Right renal pelvis (tissue), 4 donors: ENCODE measurements at places on chromosomes 13 and 19.

DNA sequence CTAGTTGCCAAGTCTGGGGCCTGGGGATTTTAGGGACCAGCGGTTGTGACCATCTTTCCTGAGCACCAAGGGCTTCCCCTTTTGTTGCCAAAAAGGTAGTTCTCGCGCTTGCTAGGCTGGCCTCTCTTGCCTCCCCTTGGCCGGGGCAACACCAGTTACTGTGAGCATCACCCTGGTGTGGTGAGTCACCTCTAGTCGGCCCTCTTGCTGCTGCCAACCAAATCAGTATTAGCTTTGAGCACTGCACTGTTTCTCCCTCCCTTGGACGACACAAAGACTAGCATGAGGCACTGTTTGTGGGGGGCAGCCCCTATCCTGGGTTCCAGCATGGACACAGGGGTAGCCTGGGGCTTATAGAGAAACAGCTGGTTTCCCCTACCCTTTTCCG lies 6.9 kb downstream of the SYDE1 start:
- DNase-seq = no peak

DNA sequence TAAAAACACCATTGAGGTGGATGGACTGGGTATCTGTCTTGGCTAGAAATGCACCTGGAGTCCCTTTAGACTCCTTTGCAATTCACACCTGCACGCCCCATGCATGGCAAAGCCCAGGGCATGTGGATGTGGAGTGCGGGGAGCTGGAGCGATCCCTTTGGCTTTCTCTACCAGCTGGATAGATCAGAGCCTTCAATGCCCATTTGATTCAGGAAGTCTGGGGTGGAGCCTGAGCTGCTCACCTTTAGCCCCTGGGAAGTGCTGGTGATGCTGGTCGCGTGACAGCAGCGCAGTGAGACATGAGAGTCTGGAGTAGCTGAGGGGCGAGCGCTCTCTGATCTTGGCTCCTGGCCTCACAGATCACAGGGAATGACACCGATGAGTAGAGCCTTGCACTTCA lies 4.8 kb upstream of the ZNF536 start:
- DNase-seq = no peak

DNA sequence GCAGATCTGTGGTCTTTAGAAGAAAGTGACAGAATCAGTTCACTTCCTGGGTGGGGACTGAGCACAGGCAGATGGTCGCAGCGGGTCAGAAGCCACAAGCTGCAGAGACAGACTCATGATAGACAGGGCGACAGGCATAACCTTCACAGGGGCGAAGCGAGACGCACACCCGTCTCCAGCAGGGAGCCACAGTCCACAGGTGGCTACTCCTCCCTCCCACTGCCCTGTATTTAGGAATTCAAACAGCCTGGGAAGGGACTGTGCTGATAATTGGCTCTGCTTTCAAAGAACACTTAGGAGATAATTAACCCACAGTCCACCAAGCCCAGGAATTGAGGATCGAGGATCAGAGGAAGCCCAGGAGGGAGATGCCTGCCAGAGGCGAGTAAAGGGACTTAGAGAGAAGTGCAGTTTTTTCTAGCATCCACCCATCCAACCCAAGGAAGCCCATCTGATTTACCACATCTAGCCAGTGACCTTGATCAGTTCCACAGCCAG lies 23.2 kb downstream of the RFX2 start:
- DNase-seq = no peak

DNA sequence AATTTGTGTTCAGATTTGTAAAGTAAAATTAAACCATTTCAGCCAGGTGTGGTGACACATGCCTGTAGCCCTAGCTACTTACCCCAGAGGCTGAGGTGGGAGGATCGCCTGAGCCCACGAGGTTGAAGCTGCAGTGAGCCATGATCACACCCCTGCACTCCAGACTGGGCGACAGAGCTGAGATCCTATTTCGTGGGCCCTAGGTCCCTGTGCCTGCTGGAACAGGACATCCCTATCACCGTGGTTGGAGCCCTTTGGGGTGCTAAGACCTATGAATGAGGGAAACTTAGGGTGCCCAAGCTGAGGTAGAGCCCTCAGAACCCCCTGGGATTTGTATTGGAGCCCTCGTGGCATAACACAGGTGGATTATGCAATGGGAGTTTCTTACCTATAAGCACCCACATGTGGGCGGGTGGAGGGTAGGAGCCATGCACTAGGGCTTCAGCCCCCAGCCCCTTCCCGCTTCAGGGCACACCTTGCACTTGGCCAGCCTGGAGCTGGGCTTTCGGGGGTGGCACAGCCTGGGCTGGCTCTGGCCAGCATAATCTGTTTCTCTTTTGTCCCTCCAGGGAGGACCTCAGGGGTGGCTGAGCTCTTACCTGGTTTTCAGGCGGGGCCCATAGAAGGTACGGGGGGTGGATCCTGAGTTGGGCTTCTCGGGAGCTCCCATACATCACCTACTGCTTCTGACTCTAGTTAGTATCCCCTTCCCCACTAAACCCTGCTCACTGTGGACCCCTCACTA lies 7.2 kb upstream of the USF2 start:
- DNase-seq = no peak

- no peak for DNase-seq
Observed at GRCh38 chr13:44140146-44140545, 233.5 kb upstream of the SERP2 start.

DNA sequence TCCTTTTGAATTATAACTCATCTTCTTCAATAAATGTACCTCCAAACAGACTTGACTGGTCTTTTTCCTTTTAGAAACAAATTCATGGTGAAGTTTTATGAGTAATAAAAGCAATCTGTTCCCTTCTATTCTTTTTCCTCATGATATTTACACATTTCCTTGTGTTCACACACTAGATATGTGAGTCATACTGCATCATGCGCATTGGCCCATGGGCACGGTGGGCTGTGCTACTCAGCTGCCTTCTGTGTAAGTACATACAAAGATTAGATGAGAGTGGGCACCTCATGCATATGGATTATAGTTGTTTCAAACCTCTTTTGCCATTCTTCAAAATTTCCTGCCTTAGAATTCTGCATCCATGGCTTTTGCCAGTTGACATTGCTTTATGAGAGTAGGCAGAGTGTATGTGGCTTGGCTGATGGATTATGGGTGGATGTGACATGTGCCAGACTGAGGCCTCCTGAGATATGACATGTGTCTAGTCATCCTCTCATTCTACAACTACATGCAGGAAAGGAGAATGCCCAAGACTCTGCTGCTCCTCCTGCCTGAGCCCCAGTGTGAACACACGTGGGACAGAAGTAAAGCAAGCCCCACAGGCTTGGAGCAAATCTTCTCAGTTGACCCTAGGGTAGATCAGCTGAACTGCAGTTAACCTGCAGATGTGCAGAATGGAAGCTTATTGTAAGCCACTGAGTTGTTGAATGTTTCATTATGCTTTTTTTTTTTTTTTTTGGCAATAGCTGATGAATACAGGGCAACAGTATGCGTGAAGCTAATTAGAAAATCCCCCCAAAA lies 109.9 kb downstream of the RBM26 start:
- DNase-seq = no peak

DNA sequence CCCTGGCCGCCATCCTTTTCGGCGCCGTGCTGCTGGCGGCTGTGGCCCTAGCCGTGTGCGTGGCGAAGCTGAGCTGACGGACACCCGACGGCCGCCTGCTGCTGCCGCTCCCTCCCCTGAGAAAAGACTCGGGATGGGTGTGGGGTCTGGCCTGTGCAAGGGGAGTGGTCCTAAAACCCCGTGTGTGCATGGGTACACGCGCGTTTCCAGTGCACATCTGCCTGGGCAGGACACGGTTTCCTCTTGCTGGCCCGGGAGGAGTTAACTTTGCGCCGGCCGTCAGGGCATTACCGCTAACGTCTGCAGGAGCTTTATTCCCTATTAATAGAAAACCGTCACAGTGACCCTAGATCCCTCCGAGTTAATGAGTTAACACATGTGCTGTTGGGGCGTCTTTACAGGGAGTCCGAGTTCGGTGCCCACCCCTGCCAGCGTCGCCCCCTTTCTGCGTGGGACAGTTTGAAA lies 1.3 kb downstream of the RGS9BP start:
- no peak for DNase-seq

DNA sequence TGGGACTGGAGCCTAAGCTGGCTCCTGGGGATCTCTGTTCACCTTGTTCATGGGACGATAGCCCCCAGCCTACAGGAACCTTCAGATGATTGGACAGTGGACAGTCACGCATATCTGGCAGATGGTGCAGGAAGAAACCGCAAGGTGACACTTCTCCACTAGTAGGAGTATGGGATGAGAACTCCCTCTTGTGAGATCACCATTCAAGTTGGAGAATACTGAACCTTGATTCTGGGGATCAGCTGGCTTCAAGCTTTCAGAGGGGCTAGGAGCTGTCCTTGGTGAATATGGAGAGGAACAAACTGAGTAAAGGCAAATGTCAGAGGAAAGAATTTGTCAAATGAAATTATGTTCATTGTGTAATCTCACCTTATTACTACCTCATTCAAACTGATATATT lies 204.5 kb downstream of the PDS5B start:
- DNase-seq = no peak

DNA sequence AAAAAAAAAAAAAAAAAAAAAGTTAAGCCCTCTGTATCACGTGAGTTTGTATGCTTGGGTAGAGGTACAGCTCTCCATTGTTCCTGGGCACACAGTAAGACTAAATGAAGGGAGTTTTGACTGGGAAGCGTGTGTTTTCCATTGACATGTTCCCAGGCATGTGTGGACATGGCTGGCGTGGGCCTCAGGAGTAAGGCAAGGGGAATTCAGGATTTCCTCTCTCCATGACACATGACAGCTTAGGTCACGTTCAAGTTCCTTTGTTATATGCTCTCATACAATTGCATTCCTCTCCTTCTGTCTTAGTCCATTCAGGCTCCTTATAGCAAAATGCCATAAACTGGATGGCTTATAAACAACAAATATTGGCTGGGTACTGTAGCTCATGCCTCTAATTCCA lies 17.1 kb upstream of the MAP3K10 start:
- no peak for DNase-seq

- DNase-seq = no peak
Observed at GRCh38 chr13:29323954-29324353, 271.5 kb downstream of the SLC7A1 start.

GRCh38 chr19:13138171-13138915 lies 11.8 kb downstream of the STX10 start:
- no peak for DNase-seq

GRCh38 chr13:27556109-27556508 lies 64.2 kb downstream of the LNX2 start:
- DNase-seq = no peak

DNA sequence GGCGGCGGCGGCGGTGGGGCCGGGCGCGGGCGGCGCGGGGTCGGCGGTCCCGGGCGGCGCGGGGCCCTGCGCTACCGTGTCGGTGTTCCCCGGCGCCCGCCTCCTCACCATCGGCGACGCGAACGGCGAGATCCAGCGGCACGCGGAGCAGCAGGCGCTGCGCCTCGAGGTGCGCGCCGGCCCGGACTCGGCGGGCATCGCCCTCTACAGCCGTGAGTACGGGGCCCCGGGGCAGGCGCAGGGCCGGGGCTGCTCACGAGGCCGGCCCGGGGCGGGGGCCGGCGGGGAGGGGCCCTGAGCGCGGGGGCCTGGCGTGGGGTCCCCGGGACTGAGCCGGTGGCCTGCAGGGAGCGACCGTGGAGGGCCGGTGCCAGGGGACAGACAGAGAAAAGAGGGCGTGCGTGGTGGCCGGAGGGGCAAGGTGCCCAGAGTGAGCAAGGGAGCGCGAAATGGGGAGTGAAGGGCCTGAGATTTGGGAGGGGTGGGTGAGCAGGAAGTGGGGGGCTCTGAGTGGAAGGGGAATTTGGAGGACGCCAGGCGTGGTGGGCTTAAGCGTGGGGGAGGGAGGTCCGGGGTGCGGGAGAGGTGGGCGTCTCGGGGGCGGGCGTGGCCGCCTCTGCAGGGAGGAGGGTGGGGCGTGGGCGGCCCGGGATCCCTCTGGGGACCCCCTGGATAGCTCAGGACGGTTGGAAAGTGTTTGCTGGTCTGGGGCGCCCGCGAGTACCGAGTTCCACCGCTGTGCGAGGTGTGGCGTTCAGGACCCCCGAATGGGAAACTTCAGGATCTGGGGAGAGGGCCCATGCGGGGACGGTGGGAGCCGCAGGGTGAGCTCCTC lies 575 bp downstream of the CARM1 start:
- DNase-seq = no peak

- peak; percentile 38 for DNase-seq
Observed at GRCh38 chr13:59531571-59532091, 632.1 kb downstream of the DIAPH3 start.

GRCh38 chr13:90084684-90085290 lies 1262.7 kb upstream of the MIR17HG start:
- no peak for DNase-seq

GRCh38 chr13:26978081-26978860 lies 193.3 kb downstream of the USP12 start:
- no peak for DNase-seq

DNA sequence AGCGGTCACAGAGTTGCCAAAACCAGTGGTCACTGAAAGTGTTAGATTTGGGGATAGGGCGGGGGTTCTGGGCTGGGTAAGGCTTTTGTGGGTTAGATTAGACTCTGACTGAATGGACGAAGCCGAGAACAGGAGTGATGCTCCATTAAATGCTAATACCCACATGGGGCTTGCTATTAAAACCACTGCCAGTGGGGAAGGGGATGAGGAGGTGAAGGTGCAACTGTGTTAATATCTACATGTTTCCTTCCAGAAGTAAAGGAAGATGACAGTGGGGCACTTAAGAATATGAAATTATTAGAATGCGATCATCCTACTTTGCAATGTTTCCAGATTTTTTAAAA lies 573 bp upstream of the ZNF614 start:
- DNase-seq = no peak
